Activated CD4-positive, alpha-beta memory T cell treated with anti-CD3 and anti-CD28 coated beads, Interleukin-2, amount 10 ng/mL, durations not matched to agents 7 days and 5 days (primary cell): ENCODE measurements at places on chromosomes 5 and 9.

DNA sequence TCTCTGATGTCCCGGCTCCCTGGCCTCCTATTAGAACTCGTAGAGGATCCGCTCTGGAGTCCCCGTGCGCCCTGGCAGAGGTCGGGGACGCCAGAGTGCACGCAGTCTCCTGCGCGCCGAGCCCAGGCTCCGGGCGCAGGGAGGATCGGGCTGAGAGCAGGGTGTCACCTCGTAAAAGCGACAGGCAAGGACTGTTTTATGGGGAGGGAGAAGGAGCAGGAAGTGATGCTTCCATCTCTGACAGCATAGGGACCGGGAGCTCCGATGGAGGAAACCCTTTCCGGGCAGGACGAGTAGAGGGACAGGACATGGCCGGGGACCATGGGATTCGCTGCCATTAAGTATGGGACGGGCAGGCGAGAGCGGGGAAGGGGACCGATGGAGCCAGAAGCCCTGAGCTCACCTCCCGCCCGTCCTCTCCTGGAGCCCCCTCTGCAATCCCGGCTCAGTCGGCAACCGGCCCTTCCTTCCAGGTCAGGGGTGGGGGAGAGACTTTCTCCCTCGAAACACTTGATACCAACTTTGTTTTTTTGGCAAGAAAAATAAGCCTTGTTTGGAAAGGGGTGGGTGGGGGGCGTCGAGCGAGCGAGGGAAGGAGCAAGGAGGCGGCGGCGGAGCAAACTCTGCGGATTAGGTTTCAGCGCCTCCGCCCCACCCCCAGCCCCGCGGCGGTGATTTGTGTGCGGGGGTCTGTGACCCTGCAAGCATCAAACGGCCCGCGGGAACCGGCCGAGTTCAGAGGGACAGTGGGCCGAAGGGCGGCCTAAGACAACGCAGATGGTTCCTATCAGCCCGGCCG is 12.6 kb downstream of the LMX1B start:
- H3K27ac ChIP-seq = no peak overlapping the region
- H3K27me3 ChIP-seq = peaks cover 83% of the 10 kb centered on the region
- no peak for DNase-seq
- peaks cover 3% of the 10 kb centered on the region for H3K36me3 ChIP-seq
- H3K4me3 ChIP-seq = peak overlapping the region; percentile 59
- H3K4me1 ChIP-seq = peaks cover 12% of the 10 kb centered on the region

DNA sequence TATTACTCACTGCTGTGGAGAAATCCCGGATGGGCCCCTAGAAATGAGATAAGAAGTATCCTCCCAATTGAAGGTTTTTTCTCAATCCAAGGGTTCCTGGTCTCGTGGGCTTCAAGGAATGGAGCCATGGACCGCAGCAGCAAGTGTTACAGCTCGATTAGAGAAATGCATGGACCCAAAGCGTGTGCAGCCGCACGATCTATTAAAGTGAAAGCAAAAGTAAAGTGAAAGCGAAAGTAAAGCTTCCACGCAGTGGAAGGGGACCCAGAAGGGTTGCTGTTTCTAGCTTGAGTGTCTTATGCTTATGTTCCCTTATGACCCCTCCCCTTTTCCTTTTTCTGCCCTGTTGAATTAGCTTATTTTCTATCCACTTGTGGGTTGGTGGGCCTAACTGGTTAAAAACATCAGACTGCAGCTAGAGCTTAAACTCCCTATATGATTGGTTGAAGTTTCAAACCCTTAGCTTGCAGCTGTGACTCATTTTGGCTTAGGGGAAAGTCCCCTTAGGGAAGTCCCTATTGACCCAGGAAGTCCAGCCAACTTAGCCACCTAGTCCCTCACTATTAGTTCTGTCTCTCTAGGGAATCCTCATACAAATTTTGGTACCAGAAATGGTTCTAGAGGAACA is 1111.8 kb downstream of the TAF11L14 start:
- peaks cover 43% of the 10 kb centered on the region for H3K4me1 ChIP-seq
- peaks cover 14% of the 10 kb centered on the region for H3K36me3 ChIP-seq
- peak overlapping the region; percentile 90 for H3K27ac ChIP-seq
- peak overlapping the region; percentile 85 for H3K4me3 ChIP-seq
- peak; percentile 47 for DNase-seq
- H3K27me3 ChIP-seq = no peaks in the 10 kb centered on the region

GRCh38 chr5:116265471-116265870 is 180.6 kb downstream of the COMMD10 start:
- H3K27ac ChIP-seq = no peak overlapping the region
- H3K36me3 ChIP-seq = peaks cover 14% of the 10 kb centered on the region
- DNase-seq = no peak
- H3K4me1 ChIP-seq = no peaks in the 10 kb centered on the region

DNA sequence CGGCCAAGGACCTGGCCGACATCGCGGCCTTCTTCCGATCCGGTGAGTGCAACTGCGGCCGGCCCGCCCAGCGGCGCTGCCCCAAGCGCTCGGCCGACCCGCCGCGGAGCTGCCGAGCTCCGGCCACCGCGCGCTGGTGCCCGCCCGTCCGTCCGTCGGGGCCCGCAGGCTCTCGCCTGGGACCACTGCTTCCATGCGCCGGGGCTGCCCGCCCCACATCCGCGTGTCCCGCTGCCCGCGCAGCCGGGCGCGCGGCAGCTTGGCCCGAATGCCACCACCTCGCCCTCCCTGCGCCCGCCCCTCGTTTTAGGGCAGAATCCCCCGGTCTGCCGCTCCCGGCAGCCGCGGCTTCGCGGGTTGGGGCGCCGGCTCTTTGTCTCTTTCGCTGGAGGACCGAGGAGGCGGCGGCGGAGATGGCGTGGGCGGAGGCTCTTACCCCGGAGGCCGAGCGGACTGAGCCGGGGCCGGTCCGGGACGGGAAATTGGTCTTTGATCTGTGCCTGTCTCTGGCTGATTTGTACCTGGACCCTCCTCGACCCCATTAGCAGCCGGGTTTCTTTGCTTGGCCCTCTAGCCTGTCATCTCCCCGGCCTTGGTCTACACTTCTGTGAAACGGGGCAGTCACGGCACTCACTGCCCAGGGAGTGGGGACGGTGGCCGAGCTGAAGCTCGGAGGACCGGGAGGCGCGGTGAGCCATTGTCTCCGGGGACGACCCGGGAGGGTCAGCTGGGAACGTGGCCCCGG is 871 bp downstream of the TRIO start:
- no peaks in the 10 kb centered on the region for H3K36me3 ChIP-seq
- DNase-seq = peak; percentile 23
- peaks cover 49% of the 10 kb centered on the region for H3K27me3 ChIP-seq

- H3K27me3 ChIP-seq = peaks cover 25% of the 10 kb centered on the region
- no peaks in the 10 kb centered on the region for H3K36me3 ChIP-seq
- no peak overlapping the region for H3K4me3 ChIP-seq
- DNase-seq = no peak
- no peak overlapping the region for H3K27ac ChIP-seq
Measured at GRCh38 chr9:128214571-128215490, 11.7 kb downstream of the DNM1 start.

DNA sequence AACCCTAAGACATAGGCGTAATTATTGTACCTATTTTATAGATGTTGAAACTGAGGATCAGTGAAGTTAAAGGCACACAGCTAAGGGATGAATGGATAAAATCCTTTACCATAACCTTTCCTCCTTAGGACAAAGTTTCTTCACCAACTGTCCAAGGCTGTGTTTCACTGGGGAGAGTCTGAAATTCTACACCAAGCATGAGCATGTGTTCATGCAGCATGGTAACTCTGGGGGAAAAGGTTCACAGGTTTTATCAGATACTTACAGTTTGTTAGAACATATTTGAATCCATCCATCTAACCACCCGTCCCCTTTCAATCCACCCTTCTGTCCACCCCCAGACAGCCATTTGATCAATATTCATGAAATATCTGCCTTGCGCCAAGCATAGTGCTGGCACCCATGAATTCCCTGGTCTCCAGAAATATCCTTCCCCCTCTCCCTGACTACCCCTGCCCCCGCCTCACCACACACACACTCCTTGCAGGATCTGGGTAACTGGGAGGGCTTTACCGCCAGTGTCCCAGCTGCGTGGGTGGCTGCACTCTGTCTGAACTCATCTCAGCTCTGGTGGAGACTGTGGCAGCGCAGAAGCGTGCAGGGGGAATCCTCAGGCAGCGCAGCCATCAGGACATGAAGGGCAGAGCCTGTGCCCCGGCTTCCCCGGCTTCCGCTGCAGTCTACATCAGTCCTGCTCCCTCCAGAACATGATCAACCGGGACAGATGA is 6.3 kb upstream of the KCNIP1 start:
- H3K4me3 ChIP-seq = no peak overlapping the region
- no peaks in the 10 kb centered on the region for H3K4me1 ChIP-seq
- peaks cover 71% of the 10 kb centered on the region for H3K27me3 ChIP-seq
- no peak overlapping the region for H3K27ac ChIP-seq
- DNase-seq = no peak
- no peaks in the 10 kb centered on the region for H3K36me3 ChIP-seq

DNA sequence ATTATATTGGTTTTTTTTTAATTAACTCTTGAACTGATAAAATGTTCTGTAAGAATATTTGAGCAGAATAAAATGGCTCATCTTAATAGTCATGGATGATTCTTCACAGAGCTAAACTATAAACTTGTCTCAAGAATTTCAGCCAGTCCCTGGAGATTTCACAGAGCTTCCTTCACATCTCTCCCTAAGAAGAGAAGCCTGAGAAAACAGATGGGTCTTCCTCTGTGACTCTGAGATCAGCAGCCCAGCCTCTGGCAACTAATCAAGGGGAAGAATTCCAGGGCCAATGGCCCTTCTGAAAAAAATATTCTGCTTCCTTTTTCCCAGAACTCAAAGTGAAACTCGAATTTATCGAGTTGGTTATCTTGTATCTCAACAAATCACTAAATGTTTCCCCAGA is 122.2 kb upstream of the ITGA1 start:
- DNase-seq = no peak
- H3K4me3 ChIP-seq = no peak overlapping the region
- no peaks in the 10 kb centered on the region for H3K36me3 ChIP-seq
- no peak overlapping the region for H3K27ac ChIP-seq

DNA sequence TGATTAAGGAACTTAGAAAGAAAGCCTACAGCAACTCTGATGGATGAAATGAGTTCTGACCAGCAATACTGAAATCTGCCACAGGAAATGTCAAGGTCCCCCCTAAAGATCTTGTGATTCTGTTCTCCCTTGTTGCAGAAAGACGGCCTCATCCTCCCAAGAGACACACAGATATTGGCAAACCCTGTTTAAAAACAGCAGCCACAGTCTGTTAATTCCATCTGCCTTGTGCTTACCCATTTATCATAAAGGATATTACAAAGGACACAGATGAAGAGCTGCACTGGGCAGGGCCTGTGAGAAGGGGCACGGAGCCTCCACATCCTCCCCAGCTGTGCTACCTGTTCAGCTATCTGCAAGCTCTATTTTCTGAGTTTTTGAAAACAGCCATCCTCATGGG is 15.2 kb downstream of the RAPGEF1 start:
- H3K4me3 ChIP-seq = no peak overlapping the region
- H3K27ac ChIP-seq = peak overlapping the region; percentile 44
- peaks cover 84% of the 10 kb centered on the region for H3K4me1 ChIP-seq
- DNase-seq = no peak

DNA sequence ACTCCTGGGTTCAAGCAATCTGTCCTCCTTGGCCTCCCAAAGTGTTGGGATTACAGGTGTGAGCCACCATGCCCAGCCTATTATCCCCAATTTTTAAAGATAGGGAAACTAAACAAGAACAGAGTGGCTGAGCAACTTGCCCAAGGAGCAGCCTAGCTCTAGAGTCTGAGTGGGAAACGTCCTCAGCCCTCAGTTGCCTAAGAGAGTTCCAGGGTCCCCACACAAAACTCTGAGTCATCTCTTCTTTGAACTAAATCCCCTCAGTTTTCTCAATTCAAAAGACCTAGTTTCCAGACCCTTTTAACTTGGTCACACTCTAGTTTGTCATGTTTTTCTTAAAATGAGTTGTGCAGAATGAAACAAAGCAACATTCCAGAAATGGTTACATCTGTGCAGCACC is 33.5 kb downstream of the GGTA1 start:
- no peak overlapping the region for H3K4me3 ChIP-seq
- peaks cover 6% of the 10 kb centered on the region for H3K4me1 ChIP-seq
- H3K27ac ChIP-seq = no peak overlapping the region
- H3K36me3 ChIP-seq = no peaks in the 10 kb centered on the region

GRCh38 chr9:122954253-122954691 is 13.5 kb downstream of the RABGAP1 start:
- H3K27ac ChIP-seq = no peak overlapping the region
- H3K36me3 ChIP-seq = peaks cover 3% of the 10 kb centered on the region
- H3K4me3 ChIP-seq = no peak overlapping the region
- H3K27me3 ChIP-seq = no peaks in the 10 kb centered on the region
- no peak for DNase-seq

DNA sequence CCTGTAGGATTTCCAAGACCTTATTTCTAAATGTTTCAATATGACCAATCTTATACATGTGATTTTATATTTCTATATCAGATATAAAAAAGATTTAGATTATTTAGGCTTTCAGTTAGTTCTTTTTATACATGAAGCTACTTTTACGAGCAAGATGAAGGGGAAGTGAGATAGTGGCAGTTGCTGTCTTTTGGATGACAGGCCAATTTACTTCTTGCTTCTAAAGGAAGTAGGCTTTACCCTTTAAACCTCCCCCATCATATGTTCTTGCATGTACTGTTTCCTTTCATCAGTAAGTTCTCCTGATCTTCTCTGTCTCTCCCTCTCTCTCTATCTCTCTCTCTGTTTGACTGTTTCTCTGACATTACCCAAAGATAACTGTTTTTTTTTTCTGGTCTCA is 4.0 kb upstream of the TYRP1 start:
- no peak overlapping the region for H3K27ac ChIP-seq
- DNase-seq = no peak
- H3K27me3 ChIP-seq = no peaks in the 10 kb centered on the region
- no peaks in the 10 kb centered on the region for H3K36me3 ChIP-seq
- H3K4me3 ChIP-seq = no peak overlapping the region

- no peaks in the 10 kb centered on the region for H3K36me3 ChIP-seq
- no peaks in the 10 kb centered on the region for H3K4me1 ChIP-seq
- no peak overlapping the region for H3K27ac ChIP-seq
Measured at GRCh38 chr5:159576902-159577301, 246.6 kb upstream of the IL12B start.

GRCh38 chr5:125375143-125375542 is 628.7 kb upstream of the ZNF608 start:
- no peaks in the 10 kb centered on the region for H3K36me3 ChIP-seq
- no peaks in the 10 kb centered on the region for H3K27me3 ChIP-seq
- DNase-seq = no peak
- no peak overlapping the region for H3K4me3 ChIP-seq

DNA sequence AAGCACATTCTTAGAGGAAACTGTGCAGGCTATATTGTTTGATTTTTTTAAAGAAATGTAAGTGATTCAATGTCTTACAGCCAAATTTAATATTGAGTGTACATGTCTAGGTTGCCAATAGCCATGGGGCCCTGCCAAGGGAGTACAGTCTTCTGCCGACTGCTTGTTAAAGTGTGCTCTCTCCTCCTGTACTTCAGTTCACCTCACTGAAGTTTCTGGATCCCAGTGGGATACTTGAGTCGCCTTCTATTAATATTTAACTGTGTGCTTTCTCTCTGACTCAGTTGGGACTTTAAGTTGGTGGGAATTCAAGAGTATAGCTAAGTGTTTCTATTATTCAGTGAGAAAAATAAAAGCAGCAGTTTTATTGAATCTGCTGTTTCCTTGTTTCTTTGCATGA is 44.5 kb upstream of the C5orf47 start:
- no peak overlapping the region for H3K4me3 ChIP-seq
- DNase-seq = no peak

GRCh38 chr9:70861797-70862196 is 259.6 kb downstream of the TRPM3 start:
- no peak for DNase-seq
- H3K27ac ChIP-seq = no peak overlapping the region
- H3K36me3 ChIP-seq = no peaks in the 10 kb centered on the region
- H3K4me1 ChIP-seq = no peaks in the 10 kb centered on the region
- no peaks in the 10 kb centered on the region for H3K27me3 ChIP-seq

- H3K27ac ChIP-seq = no peak overlapping the region
- no peak for DNase-seq
- no peaks in the 10 kb centered on the region for H3K27me3 ChIP-seq
- H3K36me3 ChIP-seq = no peaks in the 10 kb centered on the region
- H3K4me1 ChIP-seq = no peaks in the 10 kb centered on the region
- H3K4me3 ChIP-seq = no peak overlapping the region
Measured at GRCh38 chr5:24916863-24917262, 272.1 kb upstream of the CDH10 start.
